ENCODE measurements at places on chromosomes 3 and 15.

- DNase-seq, result no peak
These were observed 1517.1 kb downstream of the SI start for GRCh38 chr3:163561151-163561550.

GRCh38 chr15:43225201-43225949, 4.6 kb upstream of the EPB42 start:
- peak; percentile 20 for DNase-seq

GRCh38 chr3:196537319-196537984, 22.3 kb upstream of the SMCO1 start:
- DNase-seq, result peak; percentile 14

GRCh38 chr3:56806407-56806806, 4.7 kb upstream of the ARHGEF3 start:
- no peak for DNase-seq

GRCh38 chr3:25652921-25653320, 11.8 kb downstream of the TOP2B start:
- DNase-seq, result no peak

DNA sequence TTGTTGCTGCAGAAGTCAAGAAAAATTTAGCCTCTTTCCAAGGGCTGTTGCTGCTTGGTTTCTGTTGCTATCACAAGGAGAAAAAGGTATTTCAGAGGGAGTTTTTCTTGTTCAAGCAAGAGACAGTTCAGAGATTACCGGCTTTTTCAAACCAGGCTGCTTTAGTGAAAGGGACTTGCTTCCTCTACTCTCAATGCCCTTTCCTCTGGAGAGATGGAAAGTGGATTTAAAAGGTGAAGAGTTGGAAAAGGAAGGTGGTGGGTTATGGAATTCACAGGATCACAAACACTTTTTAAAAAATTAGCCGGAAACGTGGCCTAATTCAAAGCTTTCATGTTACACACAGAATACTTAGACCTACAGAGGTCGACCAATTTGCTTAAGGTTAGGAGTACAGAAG, 1.1 kb downstream of the PARP6 start:
- no peak for DNase-seq

GRCh38 chr15:78454992-78455391, 17.0 kb downstream of the IREB2 start:
- no peak for DNase-seq
